HS-5 (cell line): ENCODE measurements at places on chromosomes 12 and 14.

DNA sequence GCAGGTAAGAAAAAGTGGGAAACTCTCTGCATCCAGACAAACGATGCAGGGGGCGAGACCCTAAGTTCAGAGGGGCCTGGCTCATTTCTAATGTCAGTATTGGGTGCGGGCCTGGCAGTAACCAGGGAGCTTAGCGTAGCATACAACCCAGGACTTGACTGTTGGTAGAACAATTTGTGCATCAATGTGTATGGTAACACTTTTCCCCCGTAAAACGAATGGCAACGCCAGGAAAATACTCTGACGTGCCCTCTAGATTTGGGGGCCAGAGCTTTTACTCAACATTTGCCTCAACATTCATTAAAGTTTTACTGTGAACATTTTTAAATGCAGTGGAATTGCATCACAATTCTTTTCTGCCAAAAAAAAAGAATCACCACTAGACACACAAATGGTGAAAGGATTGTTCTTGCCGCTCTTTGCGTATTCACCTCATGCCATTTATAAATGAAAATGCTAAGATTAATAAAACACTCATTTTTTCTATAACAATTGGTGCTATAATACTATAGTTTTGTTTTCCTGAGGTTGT is 867 bp downstream of the RHOJ start:
- DNase-seq, result no peak

DNA sequence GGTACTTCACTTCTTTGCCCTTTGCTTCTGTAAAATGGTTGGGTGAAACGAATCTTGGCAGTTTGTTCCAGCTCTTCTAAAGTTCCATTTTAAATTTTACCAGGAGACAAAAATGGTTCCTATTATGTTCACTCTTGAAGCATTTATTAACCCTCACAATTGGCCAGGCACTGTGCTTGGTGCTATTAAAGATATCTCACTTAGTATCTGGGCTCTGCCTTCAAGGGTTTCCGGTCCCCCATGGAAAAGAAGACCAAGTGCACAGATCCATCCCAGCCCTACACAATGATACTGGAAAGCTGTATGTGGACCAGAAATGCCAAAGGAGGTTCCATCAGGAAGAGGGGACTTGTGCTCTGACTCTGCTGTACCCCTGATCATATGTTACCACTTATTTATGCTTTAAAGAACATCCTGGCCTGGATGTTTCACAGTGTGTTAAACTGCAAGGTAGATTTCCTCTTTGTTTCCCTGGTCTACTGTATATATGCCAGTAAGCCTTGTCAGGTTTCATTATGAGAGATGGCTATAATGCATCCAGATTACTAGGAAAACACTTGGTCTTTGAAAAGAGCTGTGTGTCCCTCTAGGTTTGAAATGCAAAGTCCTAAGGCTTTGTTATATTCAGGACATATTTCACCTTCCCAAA is 154.8 kb downstream of the PRKCH start:
- DNase-seq, result no peak

- no peak for DNase-seq
Measured at GRCh38 chr14:75960231-75960630, 21.6 kb downstream of the TGFB3 start.

DNA sequence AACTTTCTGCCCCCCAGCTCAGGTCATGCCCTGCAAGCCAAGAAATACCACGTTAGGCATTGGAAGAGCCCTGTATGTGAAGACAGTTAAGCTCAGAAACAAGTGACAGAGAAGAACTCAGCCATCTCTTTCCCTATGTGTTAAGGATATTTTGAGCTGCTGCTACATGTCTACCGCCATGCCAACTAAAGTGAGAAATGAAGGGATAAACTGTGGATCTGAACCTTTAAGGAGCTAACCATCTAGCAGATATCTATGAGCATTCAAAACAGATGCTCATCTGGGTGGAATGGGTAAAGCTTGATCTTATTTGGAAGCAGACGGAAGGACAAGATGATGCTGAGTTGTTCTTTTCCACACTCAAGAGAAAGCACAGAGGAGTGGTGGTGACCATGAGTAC is 250.7 kb downstream of the NTF3 start:
- DNase-seq, result no peak
